ENCODE measurements at places on chromosomes 7 and 10.
A peak's percentile ranks its signal among the peaks of the same experiment; 100 is the strongest.

DNA sequence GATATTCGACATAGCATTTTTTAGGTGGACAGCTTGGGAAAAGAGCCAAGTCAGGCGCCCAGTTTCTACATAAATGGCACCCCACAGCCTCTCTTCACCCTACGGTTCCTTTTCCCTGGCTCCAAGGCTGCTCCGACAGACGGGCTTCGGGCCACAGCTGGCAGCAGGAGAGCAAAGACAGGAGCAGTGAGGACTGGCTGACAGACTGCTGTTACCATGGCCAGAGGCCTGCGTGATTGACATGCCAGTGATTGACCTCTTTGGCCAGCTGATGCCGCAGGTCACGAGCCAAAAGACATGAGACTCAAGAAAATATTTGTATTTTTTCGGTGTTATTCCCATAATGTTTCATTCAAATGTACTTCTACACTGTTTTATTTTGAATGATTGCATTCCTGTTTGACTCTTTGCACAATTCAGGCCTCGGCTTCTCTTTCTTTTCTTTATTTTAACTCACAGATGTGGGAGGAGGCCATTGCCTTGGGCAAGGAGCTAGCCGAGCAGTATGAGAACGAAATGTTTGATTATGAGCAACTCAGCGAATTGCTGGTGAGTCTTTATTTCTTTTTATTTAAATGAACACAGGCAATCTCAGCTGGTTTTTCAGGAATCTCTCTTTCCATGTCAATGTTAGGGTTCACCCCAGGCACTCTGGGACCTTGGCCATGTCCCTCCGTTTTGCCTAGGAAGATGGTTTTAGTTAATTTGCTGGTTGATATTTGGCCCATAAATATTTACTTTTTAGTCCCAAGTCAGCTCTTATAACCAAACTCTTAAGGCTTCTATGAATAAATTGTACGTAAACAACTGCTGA is 146.3 kb upstream of the NPS start:
- DNase-seq = no peak

GRCh38 chr10:68103261-68103878 is 5.9 kb upstream of the MYPN start:
- no peak for DNase-seq

- peak; percentile 57 for DNase-seq
Observed at GRCh38 chr10:123134343-123134914, 1.3 kb upstream of the HMX3 start.

- DNase-seq = no peak
Observed at GRCh38 chr7:157404845-157405481, 68.2 kb downstream of the DNAJB6 start.
